ENCODE measurements at places on chromosomes 1 and 21.
A peak's percentile ranks its signal among the peaks of the same experiment; 100 is the strongest.

DNA sequence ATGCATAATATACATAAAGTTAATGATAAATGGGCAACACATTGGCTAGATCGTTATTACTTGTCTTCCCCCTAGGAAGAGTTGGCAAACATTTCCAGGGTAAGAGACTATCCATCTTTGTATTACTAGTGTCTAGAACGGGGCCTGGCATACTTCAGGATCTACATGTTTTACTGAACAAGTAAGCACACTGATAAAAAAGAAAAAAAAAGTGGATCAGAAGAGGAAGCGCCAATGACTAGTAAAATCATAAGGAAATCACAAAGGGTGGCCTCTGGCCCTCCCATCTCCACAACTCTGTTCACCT is 482 bp downstream of the TM2D1 start:
- DNase-seq = no peak

GRCh38 chr1:167617153-167618147 is 12.6 kb upstream of the RCSD1 start:
- DNase-seq = no peak

DNA sequence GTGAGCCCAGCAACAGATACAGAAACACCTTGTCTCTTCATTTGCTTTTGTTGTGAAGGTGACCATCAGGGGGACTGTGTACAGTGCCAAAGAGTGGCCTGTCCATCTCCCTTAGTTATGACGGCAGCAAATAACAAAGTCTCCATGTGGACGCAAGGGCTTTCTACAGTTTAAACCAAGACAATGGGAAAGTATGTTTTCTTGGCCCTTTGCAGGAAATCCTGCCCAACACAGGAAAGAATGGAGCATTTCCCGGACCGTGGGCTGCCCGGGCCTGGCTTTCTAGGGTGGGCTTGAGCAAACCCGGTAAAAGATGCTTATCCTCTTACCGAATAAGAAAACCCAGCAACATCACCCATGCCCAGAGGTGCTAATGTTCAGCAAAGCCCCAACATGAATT is 87.3 kb downstream of the ZBTB18 start:
- no peak for DNase-seq

DNA sequence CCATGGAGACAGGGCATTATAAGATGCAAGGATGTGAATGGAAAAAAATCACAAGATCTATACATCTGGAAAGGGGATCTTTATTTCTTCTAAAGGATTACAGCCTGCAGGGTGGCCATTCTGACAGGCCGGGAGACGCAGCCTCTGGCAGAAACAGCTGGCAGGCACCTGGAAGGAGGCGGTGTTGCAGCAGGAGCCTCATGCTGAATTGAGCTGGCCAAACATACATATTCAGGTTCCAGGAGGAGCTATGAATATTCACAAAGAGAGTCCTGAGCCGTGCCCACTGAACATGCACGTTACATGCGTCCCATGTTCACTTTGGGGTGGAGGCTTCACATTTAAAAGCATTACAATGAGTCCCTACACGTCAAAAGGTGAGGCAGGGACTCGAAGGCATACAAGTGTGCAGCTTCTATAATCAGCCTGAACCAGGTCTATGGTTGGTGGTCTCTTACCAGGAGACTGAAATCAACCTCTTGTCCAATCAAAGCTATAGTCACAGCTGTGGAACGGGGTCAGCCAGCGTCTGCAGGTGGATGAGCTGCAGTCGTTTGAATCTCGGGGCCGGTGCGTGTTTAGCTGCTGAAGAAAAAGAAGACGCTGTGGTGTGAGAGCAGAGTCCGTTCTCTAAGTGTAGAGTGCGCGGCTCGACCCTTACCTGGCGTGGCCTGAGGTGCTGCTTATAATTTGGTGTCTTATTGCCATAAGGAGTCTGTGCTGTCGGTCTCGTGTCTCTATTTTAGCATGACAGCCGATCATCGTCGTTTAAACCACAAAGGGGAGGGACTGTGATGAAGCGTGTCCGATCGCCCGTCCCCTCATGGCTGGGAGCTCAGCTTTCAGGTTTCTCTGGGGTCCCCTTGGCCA is 183.0 kb downstream of the ETS2 start:
- no peak for DNase-seq

DNA sequence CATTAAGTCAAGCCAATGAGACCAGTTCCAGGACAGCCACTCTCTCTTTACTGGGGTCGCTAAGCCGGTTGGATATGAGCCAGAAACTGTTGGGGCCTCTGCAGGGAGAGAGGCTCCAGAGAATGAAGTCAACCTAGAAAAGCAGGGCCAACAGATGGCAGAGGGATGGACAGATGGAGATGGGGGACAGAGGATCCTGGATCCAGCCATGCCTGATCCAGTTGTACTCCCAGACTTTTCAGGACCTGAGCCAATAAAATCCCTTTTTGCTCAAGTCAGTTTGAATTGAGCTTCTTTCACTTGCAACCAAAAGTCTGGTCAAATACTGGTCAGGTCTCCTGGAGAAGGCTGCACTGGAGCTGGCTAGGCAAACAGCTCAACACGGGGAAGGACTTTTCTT is 2.2 kb downstream of the DHCR24 start:
- no peak for DNase-seq

DNA sequence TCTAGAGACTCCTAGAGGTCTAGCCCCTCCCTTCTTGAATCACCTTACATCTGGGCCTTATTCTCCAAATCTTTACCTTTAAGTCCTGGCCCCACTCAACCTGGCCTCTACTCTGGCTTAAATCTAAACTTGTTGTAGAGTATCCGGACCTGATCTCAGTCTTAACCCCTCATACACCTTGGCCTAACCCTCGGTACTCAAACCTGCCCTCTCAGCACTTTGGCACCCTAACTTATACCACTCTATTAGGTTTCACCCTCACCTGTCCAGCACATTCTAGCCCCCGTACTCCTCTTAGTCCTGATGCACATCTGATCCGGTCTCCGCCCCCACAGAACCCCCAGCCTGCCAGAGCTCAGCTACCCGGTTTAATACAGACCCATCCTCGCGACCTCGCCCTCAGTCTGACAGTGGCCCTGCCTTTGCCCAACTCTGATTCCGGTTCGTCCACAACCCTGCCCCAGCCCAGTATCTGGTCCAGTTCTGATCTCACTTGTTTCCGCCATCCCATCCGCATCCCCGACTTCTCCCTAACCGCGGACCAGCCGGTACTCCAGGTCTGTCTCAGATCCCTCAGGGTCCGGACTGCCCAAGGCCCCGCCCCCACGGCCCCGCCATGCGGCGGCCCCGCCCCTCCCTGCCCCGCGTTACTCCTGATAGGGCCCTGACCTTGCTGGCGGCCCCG is 1.5 kb downstream of the TRIM62 start:
- peak; percentile 37 for DNase-seq

- DNase-seq = peak; percentile 49
These were observed 712 bp downstream of the RAB13 start for GRCh38 chr1:153985341-153985912.

DNA sequence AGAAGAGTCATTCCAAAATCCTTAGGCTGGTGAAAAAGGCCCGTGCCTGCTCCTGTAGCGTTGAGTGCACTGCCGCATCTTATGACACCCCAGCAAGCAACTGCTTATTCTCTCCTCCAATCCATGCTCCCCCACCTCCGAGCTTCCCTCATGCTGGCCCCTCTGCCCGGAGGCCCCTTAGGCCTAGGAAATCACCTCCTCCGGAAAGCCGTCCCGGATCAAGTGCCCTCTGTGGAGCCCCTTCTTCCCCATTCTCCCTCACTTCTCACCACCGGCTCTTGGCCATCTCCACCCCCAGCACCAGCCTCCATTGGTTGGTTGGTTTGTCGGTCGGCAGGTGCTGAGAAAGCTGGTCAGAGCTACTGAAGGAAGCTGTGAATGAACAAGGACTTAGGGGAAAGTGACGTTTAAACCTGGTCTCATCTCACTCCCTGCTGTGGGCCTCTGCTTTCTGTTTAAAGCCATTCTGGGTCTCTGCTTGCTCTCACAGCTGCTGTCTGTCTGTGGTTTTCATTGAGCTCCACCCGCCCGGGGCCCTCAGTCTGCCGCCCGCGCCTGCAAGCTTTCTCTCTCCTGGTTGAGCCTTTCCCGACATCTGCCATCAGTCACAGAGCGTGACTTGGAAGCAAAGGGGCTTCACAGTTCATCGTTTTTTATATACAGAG is 122.2 kb downstream of the KCNN3 start:
- no peak for DNase-seq

DNA sequence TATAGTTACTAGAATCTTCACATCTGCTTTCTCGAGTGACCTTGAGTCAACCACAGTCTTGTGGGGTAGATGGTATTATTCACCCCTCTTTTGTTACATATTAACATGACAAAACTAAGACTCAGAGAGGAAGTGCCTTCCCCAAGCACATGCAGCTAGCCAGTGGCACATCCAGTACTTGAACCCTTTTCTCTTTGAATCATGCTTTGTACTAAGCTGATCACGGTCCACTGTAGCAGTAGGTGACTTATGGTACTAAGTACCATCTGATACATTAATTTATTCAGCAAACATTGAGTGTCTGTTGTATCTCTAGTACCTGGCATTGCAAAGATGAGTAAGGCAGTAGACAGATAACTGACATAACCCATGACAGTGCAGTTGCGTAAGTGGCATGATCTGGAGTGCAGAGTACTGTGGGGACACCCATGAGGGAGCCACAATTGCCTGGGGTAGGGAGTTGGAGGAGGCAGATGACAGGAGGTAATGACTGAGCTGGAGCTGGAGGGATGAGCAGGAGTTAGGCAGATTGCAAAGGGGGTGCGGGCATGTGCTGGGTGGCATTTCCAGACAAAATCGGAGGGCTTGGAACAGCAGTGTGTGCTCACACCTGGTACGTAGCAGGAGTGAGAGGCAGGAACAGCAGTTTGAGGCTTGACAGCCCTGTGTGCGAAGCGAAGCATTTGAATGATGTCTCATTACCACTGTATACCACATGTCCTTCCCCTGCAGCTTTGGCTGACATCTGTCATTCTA is 29.8 kb downstream of the UCK2 start:
- DNase-seq = no peak

DNA sequence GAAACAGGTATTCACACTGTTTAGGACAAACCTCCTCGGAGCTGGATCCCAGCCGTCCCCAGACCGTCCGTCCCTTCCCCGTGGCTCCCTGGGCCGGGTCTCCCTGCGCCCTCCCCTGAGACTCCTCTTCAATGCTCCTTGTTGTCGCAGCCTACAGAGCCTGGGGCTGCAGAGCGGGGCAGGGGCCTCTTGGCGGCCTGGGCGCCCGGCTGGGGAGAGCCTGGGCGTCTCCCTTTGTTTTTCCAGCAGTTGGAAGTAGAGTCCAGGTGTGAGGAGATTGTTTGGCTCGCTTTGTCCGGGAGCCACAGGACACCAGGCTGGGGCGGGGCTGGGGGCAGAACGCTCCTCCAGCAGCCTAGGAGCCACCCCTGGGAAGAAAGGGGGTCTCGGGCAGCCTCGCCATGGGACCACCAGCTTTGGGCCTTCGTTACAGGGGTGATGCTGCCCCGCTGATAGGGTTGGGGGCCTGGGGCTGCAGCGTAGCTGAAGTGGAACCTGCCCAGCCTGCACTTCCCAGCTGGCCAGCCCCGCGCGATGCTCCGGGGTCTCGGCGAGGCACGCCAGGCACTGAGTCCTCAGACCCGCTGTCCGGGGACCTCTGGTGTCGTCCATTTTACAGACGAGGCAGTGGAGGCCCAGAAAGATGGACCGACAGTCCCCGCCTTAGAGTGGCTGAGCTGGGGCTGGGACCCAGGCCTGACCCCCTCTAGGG is 66.9 kb downstream of the PRDM16 start:
- DNase-seq = no peak

- no peak for DNase-seq
These were observed 58.1 kb upstream of the CCDC190 start for GRCh38 chr1:162919034-162919433.

- DNase-seq = no peak
These were observed 5.6 kb downstream of the CFAP57 start for GRCh38 chr1:43177691-43178090.

GRCh38 chr1:196309386-196309785 is 298.9 kb downstream of the KCNT2 start:
- DNase-seq = no peak

DNA sequence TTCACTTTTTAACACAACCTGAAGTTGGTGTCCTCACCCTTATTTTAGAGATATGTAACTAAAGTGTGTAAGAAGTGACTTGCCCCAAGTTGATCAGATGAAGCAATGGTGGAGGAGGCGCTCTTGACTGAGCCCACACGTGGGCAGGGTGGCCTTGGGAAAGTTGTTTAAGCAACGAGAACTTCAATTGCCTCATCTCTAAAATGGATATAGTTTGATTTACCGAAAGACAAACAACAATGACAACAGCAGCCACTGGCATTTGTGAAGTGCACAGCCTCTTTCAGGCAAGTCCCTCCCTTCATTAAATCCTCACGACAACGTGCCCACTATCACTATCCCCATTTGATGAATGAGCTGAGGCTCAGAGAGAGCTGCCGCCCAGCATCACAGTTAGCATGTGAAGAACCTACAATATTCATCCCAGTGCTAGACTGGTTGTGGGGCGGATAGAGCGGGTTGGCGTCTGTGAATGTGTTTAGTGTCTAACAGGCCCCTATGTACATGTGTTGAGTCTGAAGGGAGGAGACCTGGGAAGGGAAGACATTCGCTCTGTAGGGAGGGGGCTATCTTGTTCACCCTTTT is 3.0 kb downstream of the IL22RA1 start:
- no peak for DNase-seq

DNA sequence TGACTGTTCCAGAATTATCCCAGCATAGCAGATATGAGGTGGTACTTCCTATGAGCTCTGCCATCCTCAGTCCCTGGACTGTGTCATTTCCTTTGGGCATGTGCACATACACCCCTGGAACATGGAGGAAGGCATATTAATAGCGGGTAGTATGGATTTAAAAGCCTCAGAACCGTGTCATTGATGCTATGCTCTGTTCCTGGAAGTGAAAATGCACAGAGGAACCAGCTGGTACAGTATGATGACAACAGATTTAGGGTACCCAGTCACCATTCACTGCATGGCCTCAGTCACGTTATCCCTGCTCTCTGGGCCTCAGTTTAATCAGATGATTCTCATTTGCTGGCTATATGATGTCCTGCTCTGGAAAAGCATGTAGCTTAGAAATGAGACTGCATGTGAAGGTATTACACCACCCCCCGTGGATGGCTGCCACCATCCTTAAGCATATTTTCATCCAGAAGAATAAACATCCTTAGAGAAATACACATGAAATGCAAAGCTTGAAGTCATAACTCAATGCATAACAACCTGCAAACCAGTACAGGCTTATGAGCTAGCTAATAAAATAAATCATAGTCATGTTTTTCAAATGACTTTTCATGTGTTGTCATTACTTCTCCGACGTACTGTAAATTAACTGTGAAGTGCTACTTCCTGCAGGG is 37.8 kb downstream of the SETD4 start:
- no peak for DNase-seq

DNA sequence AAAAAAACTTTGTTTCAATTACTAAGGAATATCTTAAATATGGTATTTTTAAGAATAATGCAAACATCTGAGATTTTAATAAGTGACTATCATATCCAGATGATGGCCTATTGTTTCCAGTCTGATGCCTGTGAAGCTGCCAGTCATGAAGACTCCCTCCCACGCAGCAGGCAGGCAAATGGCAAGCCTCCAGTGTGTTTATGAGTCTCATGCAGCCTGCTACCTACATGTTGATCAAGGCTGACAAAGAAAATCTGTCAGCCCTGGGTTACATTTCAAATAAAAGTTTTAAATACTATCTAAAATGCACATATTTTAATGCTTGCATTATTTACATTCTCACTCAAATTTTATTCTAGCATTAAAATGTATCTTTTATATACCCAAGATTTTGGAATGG is 137.6 kb upstream of the RNPC3 start:
- DNase-seq = no peak

All from stimulated activated CD8-positive, alpha-beta memory T cell treated with anti-CD3 and anti-CD28 coated beads, Interleukin-4, amount 100 ng/mL, for 4 hours (primary cell).